ENCODE measurements at places on chromosomes 3 and 15.
A peak's percentile ranks its signal among the peaks of the same experiment; 100 is the strongest.

GRCh38 chr15:34013746-34014145, 25.3 kb downstream of the AVEN start:
- no peak for DNase-seq

DNA sequence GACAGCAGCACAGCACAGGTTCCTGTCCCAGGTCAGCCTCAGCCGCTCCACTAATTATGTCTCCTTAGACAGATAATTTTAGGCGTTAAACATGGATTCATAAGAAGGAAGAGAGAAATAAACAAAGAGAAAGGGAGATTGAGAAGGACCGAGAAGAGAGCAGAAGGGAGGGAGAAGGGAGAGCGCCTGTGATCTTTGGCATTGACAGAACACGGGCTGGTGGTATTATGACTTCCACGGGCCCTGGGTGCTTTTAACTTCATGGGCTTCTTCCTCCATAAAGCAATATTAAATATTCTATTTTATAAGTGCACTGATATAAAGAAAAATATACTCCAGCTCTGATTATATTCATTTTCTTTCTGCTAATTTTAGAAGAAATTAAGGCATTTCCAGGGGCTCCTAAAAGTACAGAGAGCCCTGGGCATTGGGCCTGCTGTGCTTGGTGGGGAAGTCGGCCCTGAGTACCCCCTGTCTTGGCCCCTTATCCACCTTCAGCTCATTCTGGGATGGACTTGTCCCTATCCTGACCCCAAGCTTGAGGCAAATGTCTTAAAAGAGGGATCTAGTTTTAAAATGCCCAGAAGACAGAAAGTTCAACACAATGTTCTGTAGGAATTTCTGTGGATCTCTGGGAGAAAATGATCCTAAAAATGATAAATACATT, 135.3 kb downstream of the MEX3B start:
- no peak for DNase-seq

DNA sequence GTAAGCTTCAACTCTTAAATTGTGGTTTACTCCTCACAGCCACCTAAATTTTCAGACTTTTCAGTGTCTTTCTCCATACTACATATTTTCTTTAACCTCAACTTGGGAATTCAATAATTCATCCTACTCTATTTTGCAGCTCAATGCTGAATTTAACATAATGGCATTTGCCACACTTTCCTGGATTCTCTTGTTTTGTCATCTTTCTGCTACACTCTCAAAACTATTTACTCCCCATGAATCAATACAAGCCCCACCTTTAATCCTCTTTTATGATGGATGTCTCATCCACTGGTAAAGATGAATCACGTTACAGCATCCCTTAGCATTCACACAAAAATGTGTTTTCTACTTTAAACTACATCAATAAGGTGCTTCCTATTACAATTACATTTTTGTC, 19.6 kb upstream of the CHMP2B start:
- no peak for DNase-seq

GRCh38 chr3:172138792-172139507, 99.6 kb downstream of the FNDC3B start:
- DNase-seq: no peak

- no peak for DNase-seq
These were observed 236.1 kb downstream of the NEK10 start for GRCh38 chr3:27133060-27133459.

GRCh38 chr15:50358845-50359244, 3.8 kb upstream of the GABPB1 start:
- no peak for DNase-seq

DNA sequence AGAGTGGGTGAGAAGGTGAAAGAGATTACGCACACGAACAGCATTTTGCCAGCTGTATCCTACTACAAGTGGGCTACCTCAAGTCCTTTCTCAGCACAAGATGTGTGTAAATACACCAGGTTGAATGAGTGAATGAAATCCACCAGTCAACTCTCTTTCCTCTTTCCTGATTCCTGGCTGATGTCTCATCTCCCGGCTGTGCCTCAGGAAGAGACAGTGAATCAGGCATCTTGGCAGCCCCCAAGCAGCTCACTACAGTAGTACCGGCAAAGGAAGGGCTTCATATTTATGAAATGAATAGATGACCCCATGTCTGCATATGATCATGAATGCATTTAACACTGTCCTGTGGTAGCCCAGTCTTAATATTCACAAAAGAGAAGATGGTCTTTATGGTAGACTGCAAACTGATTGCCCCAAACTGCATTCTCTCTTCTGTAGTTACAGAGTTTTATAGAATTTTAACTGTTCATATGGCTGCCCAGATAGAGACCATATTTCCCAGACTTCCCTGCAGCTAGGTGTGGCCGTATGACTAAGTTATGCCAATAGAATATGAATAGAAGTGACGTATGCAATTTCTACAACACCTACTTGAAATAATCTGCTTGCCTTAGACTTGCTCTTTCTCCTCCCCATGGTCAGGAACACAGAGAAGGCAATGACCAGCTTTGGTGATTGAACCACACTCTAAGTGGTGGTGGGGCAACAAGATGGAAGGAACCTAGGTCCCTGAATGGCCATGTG, 22.7 kb downstream of the MGLL start:
- no peak for DNase-seq

DNA sequence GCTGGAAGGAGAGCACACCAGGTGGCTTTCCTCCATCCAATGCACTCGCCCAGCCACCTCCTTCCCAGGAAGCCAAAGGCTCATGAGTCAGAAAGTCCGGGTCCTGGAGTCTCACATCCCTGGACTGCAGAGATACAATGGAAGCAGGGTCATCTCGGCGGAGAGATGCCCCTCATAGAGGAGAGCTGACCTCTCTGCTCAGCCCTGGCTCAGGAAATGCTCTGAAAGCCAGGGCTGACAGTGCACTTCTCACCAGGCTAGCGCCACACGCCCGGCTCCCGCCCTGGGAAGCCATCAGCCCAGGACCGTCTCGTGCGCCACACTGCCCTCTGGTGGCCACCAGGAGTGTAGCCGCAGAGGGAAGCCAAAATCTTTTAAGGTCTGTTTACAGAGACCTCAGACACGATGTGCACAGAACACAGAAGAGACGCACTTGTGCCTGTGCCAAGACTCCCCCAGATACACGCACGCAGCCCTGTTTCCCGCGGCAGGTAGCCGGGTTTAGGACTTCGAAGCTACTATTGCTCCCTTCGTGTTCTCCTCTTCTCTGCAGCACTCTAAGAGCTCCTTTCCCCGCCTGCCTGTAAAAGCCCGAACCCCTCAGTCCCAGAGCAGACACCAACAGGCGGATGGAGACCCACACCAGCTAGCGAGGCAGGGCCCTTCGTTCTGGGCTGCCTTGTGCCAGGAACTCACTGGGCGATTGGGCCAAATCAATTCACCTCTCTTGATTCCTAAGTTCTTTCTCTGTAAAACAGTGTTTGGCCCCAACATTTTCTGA, 9.7 kb downstream of the NTRK3 start:
- peak; percentile 5 for DNase-seq

GRCh38 chr3:186169379-186169778, 60.5 kb upstream of the ETV5 start:
- no peak for DNase-seq

Measured in activated CD8-positive, alpha-beta memory T cell treated with anti-CD3 and anti-CD28 coated beads for 1 hour (primary cell).